Stimulated activated CD8-positive, alpha-beta memory T cell treated with anti-CD3 and anti-CD28 coated beads, Interleukin-4, amount 100 ng/mL, for 1 hour (primary cell): ENCODE measurements at places on chromosomes 13 and 19.

GRCh38 chr13:73708393-73708985, 425.7 kb downstream of the KLF12 start:
- DNase-seq: no peak

DNA sequence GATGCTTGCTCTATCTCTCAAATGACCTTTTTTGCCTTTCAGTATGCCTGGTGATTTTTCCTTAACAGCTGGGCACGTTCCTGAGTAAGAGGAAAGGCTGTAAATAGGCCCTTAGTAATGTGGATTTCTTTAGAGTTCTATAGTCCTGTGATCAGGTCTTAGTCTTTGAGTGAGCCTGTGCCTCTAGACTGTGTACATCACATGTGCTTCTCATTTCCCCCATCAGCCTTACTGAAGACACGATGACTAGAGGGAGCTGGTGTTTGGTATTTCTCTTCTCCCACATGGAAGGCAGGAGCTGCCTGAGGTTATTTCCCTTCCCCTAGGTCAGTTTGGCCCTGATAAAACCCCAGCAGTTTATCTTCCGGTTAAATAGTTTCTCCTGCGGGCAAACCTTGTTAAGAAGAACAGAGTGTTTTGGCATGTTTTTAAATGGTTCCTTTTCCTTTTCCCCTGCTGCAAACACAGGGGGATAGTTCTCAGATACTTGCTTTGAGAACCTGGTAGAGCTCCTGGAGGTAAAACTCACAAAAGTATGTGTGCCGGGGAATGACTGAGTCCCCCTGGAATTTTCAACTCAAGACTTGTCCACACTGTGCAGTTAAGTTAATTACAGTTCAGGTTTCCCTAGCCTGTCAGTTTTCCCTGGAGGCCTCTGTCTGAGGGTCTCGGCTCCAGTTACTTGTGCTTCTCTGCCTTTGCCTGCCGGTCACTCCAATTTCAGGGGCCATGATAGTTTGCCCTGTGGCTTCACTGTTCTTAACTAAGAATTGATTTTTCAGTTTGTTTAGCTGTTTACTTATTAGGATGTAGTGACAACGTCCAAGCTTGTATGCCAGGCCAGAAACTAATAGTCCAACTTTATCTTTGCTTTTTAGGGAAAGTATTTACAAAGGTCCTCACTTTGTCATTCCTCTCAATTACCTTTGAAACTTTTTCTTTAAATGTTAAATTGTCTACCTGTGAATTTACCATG, 94.4 kb downstream of the URI1 start:
- no peak for DNase-seq

DNA sequence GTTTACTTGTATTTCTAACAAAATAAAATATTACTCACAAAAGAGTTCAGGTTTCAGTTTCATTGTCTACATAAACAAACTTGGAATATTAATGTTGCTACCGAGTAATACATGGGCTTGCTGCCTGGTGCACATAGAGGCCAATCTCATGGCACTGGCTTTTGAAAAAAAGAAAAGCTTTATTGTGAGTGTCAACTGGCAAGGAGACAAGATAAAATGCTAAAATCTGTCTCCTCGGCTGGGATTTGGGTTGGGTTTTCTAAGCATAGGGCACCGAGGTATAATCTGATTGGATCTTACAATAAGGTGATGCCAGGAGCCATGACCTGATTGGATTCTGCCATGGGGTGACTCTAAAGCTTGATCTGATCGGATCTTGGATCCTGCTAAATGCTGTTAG, 1519.9 kb upstream of the MIR17HG start:
- no peak for DNase-seq

GRCh38 chr13:81207636-81208035, 866.7 kb upstream of the SPRY2 start:
- no peak for DNase-seq

DNA sequence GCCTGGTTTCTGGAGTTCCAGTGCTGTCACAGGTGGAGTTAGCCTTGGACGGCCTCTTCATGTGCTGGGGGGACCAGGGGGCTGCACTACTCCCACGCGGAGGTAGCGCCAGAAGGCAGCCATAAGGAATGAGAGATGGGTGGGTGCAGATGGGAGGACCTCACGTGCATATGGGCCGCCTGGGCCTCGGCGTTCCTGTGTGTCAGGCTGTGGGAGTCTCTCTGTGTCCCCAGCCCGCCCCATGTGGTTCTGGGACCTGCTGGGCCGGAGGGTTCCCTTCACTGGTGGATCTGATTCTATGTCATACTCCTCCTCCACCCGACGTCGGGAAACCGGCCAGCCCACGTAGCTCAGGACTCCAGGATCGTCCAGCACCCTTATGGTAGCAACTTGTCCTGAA, 149.0 kb upstream of the SOX1 start:
- no peak for DNase-seq

DNA sequence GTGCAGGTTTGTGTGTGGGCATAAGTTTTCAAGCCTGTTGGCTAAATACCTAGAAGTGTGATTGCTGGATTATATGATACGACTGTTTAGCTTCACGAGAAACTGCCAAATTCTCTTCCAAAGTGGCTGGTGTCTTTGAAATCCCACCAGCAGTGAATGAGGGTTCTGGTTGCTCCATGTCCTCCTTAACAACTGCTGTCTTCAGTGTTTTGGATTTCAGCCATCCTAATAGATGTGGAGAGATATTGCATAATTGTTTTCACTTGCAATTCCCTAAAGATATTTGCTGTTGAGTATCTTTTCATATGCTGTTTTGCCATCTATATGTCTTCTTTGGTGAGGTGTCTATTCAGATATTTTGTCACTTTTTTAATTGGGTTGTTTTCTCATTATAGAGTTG, 390.5 kb downstream of the ZNF536 start:
- DNase-seq: no peak

DNA sequence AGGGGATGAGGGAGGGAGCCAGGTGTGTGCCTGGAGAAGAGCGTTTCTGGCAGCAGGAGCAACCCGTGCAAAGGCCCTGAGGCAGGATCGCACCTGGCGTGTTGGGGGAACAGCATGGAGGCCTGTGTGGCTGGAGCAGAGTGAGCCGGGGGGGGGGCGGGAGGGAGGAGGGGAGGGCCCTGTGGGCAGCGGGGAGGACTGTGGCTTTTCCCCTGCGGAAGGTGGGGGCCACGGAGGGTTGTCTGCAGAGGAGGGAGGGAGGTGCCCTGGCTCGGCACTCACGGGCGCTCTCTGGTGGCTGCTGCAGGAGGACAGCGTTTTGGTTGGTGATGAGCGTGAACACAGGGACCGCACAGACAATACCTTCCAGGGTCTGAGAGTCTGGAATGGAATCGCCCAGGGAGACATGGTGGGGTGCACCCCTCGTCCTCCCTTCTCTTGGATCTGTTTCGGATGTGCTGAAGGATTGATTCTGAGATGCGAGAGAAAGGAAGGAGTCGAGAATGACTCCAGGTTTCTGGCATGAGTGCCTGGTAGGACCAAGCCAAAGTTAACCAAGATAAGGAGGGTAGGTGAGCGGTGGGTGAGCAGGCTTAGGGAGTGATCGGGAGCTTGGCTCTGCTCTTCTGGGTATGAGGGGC, 6.5 kb downstream of the RAB11B start:
- DNase-seq: no peak

- DNase-seq: no peak
Measured at GRCh38 chr13:53398051-53398450, 369.4 kb downstream of the OLFM4 start.

DNA sequence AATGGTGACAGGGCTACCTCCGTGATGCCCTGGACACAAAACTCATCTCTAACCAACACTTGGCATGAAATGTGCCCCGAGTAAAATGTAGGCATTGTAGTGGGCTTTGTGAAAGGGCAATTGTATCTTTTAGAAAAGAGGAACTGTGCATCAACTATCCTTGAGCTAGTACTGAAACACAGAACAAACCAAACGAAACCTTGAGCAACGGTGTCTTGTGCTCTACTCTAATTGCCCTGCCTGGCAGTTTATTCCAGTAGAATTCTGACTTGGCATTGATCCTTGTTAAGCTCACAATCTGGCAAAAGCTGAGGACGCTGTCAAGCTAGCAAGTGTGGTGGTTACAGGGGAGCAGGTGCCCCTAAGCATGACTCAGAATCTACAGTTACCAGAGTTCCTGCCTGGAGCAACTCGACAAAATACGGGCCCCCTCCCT, 707.1 kb upstream of the SPRY2 start:
- DNase-seq: no peak

GRCh38 chr13:47545201-47546024, 455.7 kb downstream of the SUCLA2 start:
- DNase-seq: no peak

GRCh38 chr13:27022571-27023311, 148.9 kb downstream of the USP12 start:
- no peak for DNase-seq

DNA sequence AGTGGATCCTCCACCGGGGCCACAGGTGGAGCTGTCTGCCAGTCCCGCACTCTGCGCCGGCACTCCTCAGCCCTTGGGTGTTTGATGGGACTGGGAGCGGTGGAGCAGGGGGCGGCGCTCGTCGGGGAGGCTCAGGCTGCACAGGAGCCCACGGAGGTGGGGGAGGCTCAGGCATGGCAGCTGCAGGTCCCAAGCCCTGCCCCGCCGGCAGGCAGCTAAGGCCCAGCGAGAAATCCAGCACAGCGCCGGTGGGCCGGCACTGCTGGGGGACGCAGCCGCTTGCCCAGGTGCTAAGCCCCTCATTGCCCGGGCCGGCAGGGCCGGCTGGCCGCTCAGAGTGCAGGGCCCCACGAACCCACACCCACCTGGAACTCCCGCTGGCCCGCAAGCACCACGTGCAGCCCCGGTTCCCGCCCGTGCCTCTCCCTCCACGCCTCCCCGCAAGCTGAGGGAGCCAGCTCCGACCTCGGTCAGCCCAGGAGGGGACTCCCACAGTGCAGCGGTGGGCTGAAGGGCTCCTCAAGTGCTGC, 286.4 kb downstream of the RBM26 start:
- DNase-seq: no peak

GRCh38 chr13:93201992-93202558, 24.5 kb upstream of the GPC6 start:
- DNase-seq: no peak

GRCh38 chr13:37599519-37599918, 951 bp upstream of the POSTN start:
- no peak for DNase-seq

DNA sequence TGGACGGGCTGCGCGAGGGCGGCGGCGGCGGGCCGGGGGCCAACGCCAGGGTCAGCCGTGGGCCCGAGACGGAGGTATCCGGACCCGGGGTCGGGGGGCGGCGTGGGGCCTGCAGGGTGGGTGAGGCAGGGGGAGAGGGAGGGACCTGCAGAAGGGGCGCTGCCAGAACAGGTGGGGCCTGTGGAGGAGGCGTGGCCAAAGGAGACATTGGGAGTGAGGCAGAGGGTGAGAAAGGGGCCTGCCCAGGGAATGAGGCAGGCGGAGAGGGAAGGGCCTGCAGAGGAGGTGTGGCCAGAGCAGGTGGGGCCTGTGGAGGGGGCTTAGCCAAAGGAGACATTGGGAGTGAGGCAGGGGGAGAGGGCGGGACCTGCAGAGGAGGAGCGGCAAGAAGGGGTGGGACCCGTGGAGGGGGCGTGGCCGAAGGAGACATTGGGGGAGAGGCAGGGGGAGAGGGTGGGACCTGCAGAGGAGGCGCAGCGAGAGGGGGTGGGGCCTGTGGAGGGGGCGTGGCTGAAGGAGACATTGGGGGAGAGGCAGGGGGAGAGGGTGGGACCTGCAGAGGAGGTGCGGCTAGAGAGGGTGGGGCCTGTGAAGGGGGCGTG, 4.2 kb downstream of the PRR36 start:
- peak; percentile 11 for DNase-seq

- DNase-seq: no peak
Measured at GRCh38 chr13:46797501-46798237, 708 bp upstream of the ESD start.

DNA sequence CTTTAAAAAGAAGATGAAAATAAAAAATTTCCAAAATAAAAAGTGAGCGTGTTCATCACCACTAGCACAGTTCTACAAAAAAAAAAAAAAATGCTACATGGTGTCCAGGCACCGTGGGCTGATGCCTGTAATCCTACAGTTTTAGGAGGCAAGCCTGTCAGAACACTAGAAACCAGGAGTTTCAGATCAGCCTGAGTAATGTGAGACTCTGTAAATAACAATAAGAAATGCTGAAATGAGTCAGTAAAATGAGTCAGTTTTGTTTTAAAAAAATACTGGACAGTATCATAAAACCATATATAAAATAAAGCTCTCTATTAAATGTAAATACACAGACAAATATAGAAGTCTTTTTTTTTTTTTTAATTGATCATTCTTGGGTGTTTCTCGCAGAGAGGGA, 30.0 kb downstream of the ZNF91 start:
- no peak for DNase-seq

- no peak for DNase-seq
Measured at GRCh38 chr13:80664950-80665349, 324.0 kb upstream of the SPRY2 start.

DNA sequence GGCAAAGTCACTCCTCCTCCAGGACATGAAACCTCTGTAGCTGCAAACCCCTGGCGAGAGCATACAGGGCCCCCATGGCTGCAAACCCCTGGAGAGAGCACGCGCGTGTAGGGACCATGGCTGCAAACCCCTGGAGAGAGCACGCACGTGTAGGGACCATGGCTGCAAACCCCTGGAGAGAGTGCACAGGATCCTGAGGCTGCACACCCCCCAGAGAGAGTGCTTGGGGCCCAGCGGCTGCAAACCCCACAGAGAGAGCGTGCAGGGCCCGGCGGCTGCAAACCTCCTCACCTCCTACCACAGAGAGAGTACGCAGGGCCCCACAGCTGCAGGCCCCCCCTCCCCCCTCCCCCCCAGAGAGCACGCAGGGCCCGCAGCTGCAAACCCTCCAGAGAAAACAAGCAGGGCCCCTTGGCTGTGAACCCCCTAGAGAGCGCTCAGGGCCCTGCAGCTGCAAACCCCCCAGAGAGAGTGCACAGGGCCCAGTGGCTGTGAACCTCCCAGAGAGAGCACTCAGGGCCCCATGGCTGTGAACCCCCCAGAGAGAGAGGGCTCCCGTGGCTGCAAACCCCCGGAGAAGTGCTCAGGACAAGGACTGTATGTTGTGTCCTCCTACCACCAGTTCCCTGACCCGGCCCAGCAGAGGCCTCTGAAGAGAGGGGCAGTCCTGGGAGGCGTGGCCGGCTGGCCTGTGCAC, 7.3 kb downstream of the ADPRHL1 start:
- no peak for DNase-seq

DNA sequence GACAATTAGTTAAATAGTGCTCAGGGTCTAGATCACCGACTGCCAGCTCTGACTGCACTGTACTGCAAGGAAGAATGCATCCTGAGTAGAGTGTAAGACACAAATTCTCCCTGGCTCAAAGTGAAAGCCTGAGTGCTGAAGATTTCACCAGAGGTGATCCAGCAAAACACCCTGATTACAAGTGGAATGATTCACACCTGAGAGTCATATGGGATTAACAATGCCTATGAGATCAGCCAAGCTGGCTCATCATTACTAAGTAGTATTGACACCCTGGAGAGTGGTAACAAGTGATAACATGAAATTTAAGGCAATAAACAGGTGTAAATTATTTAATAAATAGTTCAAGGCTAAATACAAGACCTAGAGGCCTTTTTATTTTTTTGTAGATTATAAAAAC, 403.8 kb upstream of the PRR20A start:
- DNase-seq: no peak

GRCh38 chr13:98556968-98557631, 19.8 kb downstream of the STK24 start:
- no peak for DNase-seq
